ENCODE measurements at places on chromosomes 1 and 21. TPM values are rescaled to one million over a fixed set of nuclear protein-coding genes. Genes with fewer than 3 reads are reported as not detected.
A peak's percentile ranks its signal among the peaks of the same experiment; 100 is the strongest.

DNA sequence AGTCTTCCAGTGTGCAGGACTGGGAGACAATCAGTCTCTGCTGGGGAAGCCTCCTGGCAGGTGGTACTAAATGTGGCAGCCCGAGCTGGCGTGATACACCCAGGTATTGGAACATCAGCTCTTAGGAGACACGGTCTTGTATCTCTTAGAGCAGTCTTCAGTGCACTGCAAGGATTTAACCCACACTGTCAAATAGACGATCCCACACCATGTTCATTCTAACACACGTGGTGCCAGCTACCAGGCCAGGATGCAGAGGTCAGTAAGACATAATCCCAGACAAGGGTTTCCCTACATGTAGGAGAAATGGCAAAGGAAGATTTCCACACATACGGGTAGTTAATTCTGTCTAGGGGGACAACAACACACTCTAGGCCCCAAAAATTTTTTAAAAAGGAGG lies 8.7 kb downstream of the TRIM11 start:
- DNase-seq = no peak

- no peak for DNase-seq
These were observed 8.9 kb upstream of the NDUFS5 start for GRCh38 chr1:39017266-39017665.

DNA sequence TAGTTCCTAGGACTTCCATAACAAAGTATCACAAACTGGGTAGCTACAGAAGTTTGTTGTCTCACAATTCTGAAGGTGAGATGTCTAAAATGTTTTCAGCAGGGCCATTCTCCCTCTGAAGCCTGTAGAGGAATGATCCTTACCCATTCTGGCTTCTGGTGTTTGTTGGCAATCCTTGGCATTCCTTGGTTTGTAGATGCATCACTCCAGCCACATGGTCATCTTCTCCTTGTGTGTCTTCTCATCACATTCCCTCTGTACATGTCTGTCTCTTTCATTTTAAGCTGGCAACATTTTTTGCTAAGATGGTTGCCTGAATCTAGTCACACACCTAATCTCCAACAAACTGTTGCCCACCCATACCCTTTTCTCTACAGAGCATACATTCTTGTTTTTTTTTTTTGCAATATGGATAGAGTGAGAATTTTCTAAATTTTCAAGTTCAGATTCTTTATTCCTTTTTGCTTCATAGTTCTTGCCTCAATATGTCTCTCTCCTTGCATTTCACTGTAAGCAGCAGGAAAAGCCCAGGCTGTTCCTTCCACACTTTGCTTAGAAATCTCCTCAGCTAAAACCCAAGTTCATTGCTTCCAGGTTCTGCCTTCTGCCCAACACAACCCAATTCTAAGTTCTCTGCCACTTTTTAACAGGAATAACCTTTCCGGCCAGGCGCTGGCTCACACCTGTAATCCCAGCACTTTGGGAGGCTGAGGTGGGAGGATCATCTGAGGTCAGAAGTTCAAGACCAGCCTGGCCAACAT lies 18.3 kb downstream of the ZBED6 start:
- no peak for DNase-seq

DNA sequence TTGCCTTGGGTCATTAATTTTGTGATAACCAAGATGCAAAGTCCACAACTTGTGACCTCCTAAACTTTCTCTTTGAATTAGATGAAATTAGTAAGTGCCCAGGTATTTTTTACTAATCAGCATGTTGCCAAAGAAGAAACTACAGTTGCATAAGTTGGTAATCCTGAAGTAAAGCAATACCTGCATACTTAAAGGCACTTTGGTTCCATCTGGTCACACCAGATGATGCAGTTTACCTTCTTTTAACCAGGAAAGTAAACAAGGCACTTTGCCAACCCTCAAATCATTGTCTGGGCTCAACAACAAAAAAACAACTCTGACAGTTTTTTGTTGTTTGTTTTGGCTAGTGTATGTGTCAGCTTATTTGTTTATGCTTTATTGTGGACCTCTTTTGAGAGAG lies 55.5 kb upstream of the DYNLT5 start:
- DNase-seq = no peak

- DNase-seq = no peak
These were observed 25.3 kb downstream of the IGSF21 start for GRCh38 chr1:18132711-18133541.

DNA sequence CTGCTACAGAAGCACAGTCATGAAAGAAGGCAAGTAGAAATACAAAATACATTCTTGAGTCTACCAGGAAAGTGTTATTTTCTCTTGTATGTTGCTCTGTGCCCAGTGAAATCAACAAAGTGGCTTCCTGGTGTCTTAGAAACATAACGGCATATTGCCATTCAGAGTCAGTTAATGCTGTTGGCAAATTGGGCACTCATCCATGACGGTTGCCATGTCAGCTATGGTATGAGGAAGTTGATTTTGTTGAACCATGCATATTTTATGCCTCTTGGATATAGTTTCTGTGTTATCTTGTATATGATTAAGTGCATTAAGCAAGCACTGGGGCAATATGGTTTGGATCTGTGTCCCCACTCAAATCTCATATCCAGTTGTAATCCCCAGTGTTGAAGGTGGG lies 153.1 kb upstream of the CXADR start:
- DNase-seq = peak; percentile 7

DNA sequence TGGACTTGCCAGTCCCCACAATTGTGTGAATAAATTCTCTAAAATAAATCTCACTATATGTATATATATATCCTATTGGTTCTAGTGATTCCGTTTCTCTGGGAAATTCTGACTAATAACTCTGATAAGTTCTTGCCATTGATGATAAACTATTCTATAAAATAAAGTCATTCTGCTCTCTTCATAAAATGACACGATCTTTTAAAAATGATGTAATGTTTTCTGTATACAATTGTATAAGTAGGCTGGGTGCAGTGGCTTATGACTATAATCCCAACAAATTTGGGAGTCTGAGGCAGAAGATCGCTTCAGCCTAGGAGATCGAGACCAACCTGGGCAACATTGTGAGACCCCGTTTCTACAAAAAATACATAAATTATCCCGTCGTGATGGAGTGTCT lies 541.0 kb upstream of the ADGRL4 start:
- DNase-seq = no peak

DNA sequence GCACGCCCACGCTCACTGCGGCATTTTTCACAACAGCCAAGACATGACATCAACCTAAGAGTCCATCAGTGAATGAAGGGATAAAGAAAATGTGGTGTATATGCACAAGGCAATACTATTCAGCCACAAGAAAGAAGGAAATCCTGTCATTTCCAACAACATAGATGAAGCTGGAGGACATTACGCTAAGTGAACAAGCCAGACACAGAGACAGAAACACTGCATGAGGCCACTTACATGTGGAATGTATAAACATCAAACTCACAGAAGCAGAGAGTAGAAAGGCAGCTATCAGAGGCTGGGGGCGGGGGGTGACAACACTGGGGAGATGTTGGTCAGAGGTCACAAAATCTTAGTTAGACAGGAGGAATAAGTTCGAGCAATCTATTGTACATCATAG lies 20.9 kb downstream of the TMPRSS2 start:
- DNase-seq = no peak

GRCh38 chr1:239725371-239725770 lies 339.0 kb downstream of the CHRM3 start:
- no peak for DNase-seq

- peak; percentile 86 for DNase-seq
These were observed 356.4 kb upstream of the PKN2 start for GRCh38 chr1:88327391-88328267.

- DNase-seq = no peak
These were observed 3.1 kb downstream of the IL6R start for GRCh38 chr1:154408174-154408777.

GRCh38 chr1:159823406-159823805 lies 3.3 kb upstream of the SLAMF8 start:
- DNase-seq = no peak

- no peak for DNase-seq
These were observed 99.9 kb upstream of the PRDX6 start for GRCh38 chr1:173377266-173377665.

DNA sequence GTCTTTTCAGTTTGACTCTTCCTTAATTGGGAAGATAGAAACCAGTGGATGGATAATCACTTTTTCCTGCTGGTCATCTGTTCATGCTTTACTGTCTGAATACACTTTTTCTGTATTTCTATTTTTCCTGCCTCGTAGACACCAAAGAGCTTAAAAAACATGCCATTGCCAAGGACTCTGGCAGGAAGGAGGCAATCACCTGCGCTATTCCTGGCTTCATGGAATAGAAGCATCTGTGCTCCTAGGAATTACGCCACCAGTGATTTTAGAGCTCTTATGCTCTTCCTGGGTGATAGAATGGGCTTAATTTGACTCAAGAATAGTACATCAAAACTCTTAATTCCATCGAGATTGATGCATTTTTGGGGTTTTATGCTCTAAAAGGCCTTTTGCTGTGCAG lies 15.7 kb downstream of the OR2B11 start:
- DNase-seq = no peak

DNA sequence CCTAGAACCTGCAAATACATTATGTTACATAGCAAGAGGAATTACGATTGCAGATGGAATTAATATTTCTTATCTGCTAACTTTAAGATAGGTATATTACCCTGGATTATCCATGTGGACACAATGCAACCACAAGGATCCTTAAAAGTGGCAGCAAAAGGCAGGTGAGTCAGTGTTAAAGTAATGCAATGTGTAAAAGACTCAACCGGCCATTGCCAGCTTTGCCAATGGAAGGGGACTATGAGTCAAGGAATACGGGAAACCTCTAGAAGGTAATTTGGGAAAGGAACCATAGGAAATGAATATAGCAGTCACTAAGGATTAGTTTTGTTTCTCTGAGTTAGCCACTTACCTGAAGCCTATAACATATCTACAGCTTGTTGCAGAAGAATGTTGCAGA lies 692.1 kb upstream of the ZP4 start:
- peak; percentile 63 for DNase-seq

DNA sequence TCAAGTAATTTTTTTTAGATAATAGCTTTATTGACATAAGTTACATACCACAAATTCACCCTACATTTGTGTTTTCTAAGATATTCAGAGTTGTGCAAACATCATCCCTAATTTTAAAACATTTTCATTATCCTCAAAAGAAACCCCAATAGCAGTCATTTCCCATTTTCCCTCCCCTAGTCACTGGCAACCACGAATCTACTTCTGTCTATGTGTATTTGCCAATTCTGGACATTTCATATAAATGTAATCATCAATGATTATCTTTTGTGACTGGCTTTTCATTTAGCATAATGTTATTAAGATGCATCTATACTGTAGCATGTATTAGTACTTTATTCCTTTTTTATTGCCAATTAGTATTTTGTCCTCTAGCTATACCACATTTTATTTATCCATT lies 88.8 kb upstream of the SLFNL1 start:
- no peak for DNase-seq

- DNase-seq = no peak
These were observed 5.2 kb downstream of the ADAMTS5 start for GRCh38 chr21:26961698-26962097.

- no peak for DNase-seq
These were observed 2.4 kb upstream of the THEM5 start for GRCh38 chr1:151855933-151856332.

- DNase-seq = peak; percentile 23
These were observed 9.5 kb downstream of the STX6 start for GRCh38 chr1:181013144-181013543.

NCAM2 gene
- 3.1 TPM for total RNA-seq
